H1 (cell line): ENCODE measurements at places on chromosomes 1 and 21.

DNA sequence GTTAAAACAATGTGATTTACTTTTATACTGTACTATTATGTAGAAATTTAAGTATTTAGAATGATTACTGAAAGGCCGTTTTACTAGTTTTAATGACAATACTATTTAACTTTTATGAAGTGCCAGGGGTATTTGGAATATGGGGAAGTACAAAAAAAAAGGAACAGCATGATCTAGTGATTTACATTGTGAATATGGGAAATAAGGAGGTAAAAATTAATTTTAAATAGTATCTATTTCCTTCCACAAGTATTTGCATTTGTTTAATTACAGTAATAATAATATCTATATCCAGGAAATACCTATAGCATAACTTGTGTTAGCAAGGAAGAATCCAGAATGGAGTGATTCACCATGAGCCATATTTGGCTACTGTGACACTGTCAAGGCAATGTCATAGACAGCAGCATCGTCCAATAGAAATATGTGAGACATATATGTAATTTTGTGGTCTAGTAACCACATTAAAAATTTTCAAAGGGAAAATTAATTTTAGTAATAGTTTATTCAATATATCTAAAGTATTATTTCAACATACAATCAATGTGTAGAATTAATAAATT is 22.0 kb downstream of the CNST start:
- DNase-seq, result no peak

DNA sequence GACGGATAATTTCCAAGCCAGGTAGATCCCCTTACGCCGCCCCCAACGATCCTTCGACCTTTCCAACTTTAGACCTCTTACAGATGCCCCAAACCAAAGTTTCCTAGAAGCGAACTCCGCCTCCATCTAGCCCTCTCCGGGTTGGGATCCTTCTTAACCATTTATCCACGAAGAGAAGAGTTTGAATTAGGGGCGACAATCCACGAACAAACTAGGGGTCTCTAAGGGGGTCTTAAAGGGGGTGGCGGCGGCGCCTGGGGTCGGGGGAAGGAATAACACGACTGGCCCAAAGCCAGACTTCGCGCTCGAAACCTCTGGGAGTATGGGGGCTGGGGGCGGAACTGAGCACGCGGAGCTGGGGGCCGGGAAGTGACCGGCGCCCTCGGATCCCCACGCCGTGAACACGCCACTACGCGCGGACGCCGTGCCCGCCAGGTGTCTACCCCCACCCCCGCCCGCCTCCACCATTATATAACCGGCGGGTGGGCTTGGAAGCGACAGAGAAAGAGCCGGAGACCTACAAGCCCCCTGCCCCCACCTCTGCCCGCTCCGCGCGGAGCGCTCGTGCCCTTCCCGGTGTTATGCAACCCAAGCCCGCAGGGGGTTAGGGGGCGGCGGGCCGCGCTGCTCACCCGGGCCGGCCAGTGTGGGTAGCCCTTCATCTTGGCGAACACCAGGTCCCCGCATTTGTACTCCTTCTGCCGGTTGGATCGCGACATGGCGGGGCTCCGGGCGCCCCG is 594 bp downstream of the HDGF start:
- peak; percentile 72 for DNase-seq

- no peak for DNase-seq
Measured at GRCh38 chr1:172298141-172298540, 122.3 kb upstream of the C1orf105 start.

- no peak for DNase-seq
Measured at GRCh38 chr1:216323344-216323743, 99.9 kb downstream of the USH2A start.

- no peak for DNase-seq
Measured at GRCh38 chr1:74486036-74486435, 26.4 kb downstream of the LRRC53 start.

- DNase-seq, result no peak
Measured at GRCh38 chr1:56187405-56187804, 392.0 kb downstream of the PLPP3 start.

DNA sequence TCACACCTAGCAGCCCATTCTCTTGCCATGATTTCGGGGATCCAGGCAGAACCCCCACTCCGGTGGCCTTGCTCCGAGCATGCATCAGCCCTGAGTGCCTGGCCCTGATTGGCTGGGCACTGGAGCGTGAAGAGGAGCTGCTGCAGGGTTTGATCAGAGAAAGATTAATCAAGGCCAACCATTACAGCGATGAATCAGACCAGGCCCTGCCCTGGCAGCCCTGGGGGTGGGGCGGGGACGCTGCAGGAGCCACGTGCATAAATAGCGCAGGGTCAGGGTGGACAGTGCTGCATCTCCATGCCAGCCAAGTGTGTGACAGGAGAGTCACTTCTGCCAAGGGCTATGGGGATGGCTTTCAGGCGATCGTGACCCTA is 3.4 kb upstream of the FAM131C start:
- DNase-seq, result no peak

- no peak for DNase-seq
Measured at GRCh38 chr1:46070164-46070814, 62.1 kb downstream of the PIK3R3 start.

GRCh38 chr1:118151312-118151937 is 33.6 kb downstream of the SPAG17 start:
- peak; percentile 64 for DNase-seq

GRCh38 chr1:232769733-232770132 is 35.5 kb upstream of the MAP10 start:
- no peak for DNase-seq

DNA sequence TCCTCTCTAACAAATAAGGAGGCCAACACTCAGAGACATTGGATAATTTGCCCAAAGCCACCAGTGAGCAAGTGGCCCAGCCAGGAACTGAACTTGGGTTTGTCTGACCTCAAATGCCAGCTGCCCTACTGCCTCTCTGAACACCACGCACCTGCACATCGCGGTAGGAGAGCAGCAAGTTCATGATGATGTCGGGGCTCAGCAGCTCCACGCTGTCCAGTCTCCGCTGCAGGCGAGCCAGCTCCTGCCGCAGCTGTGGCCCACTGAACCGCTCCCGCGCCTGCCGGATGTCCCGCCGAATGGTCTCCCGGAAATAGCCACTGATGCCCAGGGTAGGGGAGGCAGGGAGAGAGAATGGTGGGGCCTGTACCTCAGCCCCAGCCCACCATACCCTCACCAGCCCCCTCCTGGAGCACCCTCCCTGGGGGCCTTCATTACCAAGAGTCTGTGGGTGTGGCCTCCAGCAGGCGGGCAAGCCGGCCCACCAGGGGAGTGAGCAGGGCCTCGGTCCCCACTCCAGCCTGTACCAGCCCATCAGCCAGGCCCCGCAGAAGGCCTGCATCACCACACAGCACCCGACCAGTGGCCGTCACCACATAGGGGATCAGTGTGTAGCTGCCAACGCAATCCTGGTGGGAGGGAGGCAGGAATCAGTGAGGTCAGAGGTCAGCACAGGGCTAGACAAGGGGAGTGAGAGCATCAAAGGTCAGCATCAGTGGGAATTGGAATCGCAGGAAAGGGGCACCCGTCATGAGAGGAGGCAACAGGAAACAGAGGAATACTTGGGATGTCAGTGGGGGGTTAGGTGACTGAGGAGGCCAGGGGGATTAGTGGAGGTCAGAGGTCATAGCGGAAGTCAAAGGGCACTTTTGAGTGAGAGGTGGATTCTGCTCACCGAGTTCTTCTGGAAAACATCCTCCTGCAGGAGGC is 2.7 kb downstream of the MAP3K6 start:
- no peak for DNase-seq

DNA sequence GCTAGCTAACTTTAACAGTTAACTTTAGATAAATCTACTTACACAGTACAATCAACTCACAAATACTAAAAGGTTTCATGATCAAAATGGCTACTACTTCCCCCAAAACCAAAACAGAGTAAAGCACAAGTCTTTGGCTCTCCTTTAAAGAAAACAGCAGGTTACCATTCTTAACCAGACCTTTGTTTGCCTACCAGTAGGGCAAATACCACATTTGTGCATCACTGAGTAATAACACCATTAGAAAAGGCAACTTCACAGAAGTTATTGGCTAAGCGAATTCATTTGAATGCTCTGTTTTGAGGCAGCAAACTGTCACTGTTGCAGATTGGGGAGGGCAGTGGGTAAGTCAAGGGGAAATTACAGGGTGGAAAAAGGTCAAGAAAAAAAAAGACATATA is 17.3 kb upstream of the SERPINC1 start:
- no peak for DNase-seq

- DNase-seq, result no peak
Measured at GRCh38 chr1:209835782-209836298, 8.1 kb downstream of the UTP25 start.

DNA sequence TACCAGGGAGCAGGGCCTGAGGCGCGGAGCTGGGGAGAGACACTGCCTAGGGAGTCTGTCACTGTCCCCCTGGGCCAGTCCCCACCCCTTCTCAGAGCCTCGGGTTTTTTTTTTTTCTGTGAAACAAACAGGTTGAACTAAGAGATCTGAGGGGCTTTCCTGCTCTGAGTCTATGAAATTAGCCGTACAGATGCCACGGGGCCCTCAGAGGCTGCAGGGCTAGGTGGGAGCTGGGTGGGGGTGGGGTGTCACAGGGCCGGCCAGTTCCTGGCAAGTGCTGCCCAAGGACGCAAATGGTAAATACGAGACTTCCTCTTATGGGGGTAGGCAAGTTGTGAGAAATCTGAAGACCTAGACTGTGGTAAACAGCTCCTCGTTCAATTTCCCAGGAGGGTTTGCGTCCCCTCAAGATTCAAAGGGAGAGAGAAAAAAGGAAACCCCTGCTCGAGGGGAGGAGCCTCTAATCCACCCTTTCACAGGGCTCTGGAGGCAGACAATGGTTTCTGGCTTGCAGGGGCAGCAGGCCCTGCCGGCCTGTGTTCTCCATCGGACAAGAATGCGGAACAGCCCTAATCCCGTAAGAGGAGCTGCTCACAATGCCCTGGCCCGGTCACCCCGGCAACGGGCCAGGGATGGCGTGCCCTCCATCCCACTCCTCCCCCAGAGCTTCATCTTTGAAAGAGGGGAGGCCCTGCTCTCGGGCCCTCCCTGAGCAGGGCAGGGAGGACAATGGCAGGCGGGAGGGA is 7.8 kb downstream of the NUAK2 start:
- peak; percentile 88 for DNase-seq

GRCh38 chr1:33087677-33088076 is 6.7 kb downstream of the AZIN2 start:
- no peak for DNase-seq

- no peak for DNase-seq
Measured at GRCh38 chr21:41598561-41599431, 90.8 kb upstream of the TMPRSS2 start.

DNA sequence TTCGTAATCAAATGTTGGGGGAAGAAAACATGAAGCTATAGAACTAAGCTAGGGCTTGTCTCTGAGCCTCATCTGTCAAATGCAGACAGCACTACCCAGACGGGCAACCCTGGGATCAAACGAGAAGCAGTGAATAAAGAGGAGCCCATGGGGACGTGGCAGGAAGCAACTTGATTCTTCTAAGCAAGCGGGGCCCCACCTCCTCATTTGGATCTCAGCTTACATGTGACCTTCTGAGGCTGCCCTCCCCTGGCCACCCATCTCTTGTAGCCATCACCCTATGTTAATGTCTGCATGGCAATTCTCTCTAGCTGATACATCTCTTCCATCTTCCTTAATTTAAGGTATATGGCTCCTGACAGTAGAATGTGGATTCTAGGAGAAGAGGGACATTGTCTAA is 171.3 kb downstream of the IGSF21 start:
- DNase-seq, result no peak

DNA sequence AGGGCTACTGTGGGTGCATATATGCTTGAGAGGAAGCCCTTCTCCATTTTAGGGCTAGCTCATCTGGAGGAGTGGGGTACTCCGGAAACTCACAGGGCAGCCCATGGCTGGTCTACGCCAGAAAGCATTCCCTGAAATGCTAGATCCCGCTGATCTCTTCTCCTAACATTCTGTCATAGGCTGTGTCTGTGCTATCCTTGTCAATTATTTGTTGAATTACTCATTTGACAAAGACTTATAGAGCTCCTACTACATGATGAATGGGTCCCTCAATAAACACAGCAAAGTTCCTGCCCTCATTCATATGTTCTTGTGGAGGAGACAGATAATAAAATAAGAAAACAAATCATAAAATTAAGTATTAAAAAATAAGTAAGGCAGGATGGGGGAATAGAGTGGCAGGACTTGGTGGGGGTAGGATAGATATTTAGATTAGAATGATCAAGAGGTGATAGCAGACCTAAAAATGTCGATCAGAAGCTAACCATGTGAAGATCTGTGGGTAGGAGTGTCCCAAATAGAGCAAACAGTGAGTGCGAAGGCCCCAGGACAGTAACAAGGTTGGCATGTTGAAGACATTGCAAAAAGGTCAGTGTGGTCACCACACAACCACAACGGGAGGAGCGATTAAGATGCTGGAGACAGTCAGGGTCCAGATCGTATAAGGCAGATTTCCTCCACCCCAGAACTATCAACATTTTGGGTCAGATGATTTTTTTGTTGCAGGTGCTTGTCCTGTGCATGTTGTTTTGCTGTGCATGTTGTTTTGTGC is 13.2 kb downstream of the NGF start:
- DNase-seq, result no peak

- DNase-seq, result no peak
Measured at GRCh38 chr1:9654051-9654833, 2.7 kb downstream of the PIK3CD start.

GRCh38 chr1:160618327-160618726 is 28.5 kb downstream of the SLAMF1 start:
- no peak for DNase-seq

- no peak for DNase-seq
Measured at GRCh38 chr1:29238620-29239002, 2.3 kb downstream of the PTPRU start.

- DNase-seq, result no peak
Measured at GRCh38 chr1:28439320-28439719, 66.5 kb upstream of the RCC1 start.

- no peak for DNase-seq
Measured at GRCh38 chr1:97078872-97079271, 357.3 kb downstream of the PTBP2 start.

DNA sequence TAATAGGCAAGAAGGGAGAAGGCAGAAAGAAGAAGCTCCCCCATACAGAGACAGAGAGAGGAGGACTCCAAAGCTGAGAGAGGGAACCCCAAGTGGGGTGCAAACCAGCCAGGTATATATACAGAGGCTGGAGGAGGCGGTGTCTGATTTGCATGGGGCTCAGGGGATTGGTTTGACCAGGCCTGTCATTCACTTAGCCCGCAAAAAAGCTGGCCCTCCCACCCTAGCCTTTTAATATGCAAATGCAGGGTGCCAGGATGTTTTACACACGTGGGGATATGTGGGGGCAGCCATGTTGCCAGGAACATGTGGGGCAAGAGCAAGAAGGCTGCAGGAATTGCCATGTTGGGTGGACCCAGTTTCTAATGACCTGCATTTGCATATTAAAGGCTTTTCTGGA is 37.0 kb upstream of the TENT5B start:
- DNase-seq, result no peak

DNA sequence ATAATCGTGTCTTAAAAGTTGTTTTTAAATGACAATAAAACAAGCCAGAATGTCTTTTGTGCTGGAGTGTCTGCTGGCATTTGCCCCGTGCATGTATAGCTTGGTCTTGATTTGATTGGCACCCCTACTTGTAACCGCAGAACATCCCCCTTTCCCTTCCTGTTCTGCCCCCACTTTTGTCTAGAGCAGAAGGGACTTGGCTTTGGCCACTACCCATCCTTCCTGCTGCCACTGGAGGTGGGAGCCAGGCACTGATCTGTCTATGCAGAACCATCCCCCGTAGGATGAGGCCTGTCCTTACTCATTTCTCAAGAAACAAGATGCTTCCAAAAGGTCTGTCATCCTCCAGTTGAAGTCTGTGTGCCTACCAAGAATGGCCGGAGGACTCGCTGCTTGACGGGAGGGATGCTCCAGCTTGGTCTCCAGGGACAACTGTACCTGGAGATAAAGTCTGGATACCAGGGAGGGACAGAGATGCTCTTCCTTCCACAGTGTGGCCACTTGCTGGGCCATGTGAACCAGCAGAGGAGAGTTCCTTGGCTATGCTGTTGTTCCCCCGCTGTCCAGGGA is 1.1 kb upstream of the SLC27A3 start:
- DNase-seq, result no peak
